Activated T-cell treated with anti-CD3 and anti-CD28 coated beads for 4 hours (primary cell): ENCODE measurements at places on chromosomes 1 and 21.

DNA sequence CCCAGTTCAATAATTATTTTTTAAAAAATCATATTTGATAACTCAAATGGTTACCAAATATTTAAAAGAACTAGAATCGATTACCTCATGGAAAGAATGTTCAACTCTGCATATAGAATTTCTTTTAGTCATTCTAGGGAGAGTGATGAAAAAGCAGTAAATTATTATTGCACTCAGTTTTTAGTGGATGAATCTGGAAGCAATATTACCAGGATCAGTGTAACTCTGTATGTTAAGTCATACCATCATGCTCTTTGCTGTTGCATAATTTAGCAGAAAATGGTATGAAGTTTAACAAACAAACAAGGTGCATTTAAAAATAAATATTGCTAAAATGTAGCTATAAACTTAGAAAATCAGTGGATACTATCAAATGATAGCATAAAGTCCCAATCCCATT is 46.1 kb upstream of the ARHGAP29 start:
- DNase-seq = no peak

DNA sequence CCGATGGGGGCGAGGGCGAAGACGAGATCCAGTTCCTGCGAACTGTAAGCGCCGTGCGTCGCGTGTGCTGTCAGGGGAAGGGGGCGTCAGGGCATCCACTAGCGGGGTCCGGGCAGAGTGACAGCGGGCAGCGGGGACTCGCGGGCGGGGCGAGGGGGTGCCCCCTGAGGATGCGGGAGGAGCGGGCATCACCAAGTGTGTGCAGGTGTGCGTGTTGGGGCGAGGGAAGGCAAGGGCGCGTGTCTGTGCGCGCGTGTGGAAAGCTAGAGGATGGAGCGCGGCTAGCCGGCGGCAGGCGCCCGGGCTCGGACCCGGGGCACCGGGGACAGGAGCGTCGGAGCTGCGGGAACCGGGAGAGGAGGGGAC is 525 bp downstream of the RYR2 start:
- DNase-seq = no peak

DNA sequence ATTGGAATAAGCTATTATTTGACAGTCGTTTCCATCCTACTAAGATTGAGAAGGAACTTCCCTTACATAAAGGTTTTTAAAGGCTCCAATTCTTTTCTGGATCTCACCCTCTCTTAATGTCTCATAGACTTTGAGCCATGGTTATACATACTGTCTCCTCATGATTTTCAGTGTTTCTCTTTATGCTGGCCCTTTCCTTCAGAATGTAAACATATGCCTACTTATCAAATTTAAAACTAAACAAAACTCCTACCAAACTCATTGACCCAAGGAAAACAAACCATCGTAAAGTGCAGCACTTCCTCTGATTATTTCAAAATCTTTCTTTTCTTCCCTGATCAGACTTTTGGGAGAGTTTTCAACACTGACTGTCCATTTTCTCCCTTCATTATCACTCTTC is 163.4 kb upstream of the DPYD start:
- no peak for DNase-seq

- DNase-seq = no peak
Measured at GRCh38 chr1:23865543-23865930, 2.6 kb downstream of the FUCA1 start.

GRCh38 chr1:167837326-167837725 is 76.6 kb downstream of the ADCY10 start:
- DNase-seq = no peak

GRCh38 chr21:44842087-44842486 is 24.2 kb upstream of the SUMO3 start:
- no peak for DNase-seq

GRCh38 chr1:51912881-51913280 is 34.4 kb upstream of the NRDC start:
- DNase-seq = no peak

GRCh38 chr21:29321932-29322928 is 23.5 kb downstream of the BACH1 start:
- DNase-seq = no peak

DNA sequence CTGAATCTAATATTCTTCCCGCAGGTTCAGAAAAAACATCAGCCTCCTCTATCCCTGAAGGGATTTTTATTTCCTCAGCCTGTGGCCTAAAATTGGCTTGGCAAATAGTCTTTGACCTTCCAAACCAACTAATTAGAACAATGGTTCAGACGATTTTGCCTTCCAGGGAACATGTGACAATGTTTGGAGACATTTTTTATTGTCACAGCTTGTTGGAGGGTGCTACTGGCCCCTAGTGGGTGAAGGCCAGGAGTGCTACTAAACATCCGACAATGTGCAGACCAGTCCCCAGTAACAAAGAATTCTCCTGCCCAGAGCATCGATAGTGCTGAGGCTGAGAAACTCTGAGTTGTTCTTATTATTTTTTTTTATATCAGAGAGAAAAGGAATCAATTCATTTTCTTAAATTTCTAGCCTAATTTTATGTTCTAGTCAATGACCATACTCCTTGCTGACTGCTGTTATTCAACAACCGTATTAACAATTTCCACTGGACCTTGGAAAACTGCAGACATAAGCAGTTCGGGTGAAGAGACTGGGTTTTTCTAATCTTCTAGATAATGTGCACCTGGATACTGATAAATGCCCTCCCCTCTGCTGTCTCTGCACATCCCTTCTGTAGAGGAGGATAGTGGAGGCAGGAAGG is 280.7 kb downstream of the LMX1A start:
- no peak for DNase-seq

DNA sequence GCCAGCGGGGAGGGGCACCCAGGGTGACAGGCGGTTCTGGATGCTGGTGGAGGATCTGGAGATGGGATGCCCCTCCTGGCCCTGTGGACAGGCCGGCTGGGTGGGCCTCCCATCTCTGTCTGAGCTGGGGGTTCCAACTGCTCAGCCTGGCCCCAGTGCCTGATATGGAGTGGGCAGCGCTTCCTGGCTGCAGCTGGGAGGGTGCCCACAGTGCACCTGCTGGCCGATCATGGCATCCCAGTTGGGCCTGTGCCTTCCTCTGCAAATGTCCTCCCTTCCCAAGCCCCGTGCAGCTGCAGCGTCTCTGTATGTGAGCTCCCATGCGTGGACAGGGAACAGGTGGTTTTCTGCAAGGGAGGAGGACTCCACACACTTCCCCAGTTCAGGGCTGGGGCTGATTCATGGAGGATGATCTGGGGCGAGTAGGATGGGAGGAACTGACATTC is 2.1 kb downstream of the PFKL start:
- no peak for DNase-seq

- no peak for DNase-seq
Measured at GRCh38 chr1:106907795-106908194, 148.7 kb upstream of the PRMT6 start.

- DNase-seq = no peak
Measured at GRCh38 chr21:39182016-39182415, 1.2 kb downstream of the PSMG1 start.

GRCh38 chr1:18530587-18531502 is 50.1 kb downstream of the KLHDC7A start:
- no peak for DNase-seq

DNA sequence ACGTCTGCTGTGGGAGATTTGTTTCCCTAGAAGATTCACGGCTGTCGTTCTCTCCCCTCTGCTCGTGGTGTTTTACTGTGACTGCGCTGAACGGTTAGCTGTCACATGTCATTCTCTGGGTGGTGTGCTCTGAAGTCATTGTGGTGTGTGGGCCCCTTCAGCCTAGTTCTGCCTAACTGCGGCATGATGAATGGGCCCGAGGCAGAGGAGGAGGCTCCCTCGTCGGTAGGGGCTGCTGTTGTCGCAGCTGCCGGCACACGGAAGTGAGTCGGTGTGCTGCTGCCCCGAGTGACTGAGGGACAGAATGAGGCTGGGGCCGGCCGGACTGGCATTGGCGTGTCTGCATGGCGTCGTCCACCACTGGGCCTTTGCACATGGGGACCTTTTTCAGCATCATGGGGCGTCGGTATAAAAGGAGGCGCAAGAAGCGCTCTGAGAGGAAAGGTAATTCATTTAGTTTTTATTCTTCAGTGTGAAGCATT is 77.9 kb downstream of the ADARB1 start:
- peak; percentile 49 for DNase-seq

GRCh38 chr1:111211921-111212320 is 11.5 kb upstream of the DENND2D start:
- DNase-seq = no peak

- DNase-seq = no peak
Measured at GRCh38 chr1:29798699-29799566, 562.6 kb downstream of the PTPRU start.

DNA sequence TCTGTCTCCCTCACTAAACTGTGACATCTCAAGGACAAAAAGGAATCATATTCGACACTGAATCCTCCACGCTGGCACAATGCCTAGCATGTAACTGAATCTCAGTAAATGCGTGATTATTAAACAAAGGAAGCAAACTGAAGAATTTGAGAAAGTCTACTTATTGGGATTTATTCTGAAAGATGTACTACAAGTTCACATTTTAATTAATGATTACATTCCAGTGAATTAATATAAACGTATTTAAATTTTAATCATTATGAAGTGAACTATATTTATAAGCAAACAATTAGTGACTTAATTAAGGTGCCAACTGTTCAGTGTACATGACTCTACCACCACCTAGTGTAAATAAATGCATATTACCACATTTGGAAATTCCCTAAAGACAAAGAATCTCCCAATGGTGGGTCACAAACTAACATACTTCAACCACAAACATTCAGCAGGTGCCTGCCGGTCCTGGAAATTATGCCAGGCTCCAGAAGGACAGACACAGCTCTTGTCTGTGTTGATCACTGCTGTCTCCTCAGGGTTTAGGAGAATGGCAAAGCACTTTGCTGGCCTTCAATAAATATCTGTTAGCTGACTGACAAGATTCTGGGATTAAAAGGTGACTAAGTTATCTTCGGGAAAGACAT is 56.3 kb downstream of the SMYD3 start:
- DNase-seq = no peak

DNA sequence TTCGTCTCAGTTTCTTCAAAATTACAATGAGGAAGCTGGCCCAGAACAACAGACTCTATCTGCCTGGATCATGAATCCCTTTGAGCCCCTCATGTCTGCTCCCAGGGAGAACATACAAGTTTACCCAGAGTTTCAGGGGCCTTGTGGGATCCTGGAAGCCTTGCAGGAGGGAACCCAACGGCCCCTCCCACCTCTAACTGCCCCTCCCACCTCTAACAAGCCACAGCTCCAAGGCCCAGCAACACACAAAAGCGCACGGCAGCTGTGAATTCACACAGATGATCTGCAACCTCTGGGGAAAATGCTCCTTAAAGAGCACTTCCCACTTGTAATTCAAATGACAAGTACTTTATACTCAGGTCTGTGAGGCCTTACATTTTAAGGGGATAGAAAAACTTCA is 113.3 kb downstream of the NPHP4 start:
- no peak for DNase-seq

DNA sequence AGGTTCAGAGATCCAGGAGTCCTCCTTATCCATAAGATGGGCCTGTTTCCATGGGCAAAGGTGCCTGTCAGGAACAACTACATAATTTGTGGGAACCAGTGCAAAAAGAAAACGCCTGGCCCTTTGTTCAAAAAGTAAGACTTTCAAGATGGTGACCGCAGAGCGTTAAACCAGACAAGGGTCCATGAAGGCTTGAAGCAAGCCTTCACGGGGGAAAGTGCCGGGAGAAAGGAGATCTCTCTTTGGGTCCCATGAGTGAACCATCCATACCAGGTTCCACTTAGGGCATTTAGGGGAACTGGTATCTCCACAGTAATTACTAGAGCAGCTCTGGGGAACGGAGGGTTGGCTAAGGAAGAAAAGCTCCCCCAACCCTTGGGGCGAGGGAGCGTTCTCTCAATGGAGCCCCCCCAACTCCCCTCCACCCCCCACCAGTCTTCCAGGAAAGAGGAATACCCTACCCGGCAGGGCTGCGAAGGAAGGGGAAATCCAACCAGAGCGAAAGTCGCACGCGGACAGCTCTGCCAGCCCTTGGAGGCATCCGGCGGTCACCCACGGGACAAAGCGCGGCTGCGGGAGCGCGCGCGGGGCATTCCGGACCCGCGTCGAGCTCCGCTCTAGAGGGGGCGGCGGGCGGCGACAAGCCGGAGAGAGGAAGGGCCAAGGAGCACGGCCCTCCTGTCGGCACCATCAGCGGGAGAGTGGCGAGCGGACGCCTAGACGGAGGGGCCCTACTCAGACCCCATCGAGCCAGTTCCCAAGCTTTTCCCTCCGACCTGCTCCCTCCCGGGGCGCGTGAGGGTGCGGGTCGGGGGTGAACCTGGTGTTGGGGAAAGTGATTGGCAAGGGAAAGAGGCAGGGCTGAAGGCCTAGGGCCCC is 687 bp upstream of the RASSF5 start:
- no peak for DNase-seq

- no peak for DNase-seq
Measured at GRCh38 chr1:15870421-15870820, 22.9 kb downstream of the SPEN start.

DNA sequence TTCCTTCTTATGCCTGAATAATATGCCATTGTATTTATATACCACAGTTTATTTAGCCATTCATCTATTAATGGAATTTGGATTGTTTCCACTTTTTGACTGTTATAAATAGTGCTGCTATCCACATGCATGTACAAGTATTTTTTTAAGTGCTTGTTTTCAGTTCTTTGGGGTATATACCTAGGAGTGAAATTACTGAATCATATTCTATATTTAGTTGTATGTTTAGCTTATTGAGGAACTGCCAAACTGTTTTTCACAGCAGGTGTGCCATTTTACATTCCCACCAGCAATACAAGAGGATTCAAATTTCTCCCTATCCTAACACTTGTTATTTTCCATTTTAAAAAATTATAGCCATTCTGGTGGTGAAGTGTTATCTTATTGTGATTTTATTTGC is 7.6 kb upstream of the HJV start:
- DNase-seq = no peak
